ENCODE measurements at places on chromosomes 3 and 15.

GRCh38 chr3:45666757-45667431 is 22.3 kb upstream of the SACM1L start:
- H3K4me3 ChIP-seq = no peak overlapping the region
- H3K27me3 ChIP-seq = no peaks in the 10 kb centered on the region
- peaks cover 24% of the 10 kb centered on the region for H3K4me1 ChIP-seq
- peaks cover 39% of the 10 kb centered on the region for H3K36me3 ChIP-seq

DNA sequence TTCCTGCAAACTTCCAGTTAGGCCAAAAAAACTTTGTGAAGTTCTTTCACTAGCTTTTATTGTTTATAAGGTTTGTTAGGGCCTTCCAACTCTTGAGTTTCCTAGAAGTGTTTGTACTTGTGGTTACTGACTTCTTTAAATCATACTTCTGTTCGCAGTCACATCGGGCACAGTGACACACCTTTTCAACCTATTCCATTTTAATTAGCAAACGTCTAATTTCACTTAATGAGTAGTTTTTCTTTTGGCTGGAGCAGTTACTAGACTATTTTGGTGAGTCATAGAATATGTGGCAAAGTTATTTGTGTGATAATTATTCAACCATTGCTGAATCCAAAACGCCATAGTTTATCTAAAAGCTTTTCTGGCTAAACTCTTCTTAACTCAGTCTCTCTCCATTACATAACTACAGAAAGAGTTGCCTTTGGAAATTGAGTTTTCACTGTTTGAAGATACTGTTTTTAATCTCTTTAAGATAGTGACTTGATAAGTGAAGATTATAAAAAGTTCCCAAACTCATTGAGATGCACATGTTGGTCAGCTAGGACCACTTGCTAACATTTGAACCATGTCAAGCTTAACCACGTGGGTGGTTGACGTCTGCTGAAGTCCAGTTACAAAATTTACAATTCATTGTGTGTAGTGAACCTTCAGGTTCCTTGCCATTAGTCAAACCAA is 21.5 kb downstream of the CNOT10 start:
- H3K4me1 ChIP-seq = peaks cover 9% of the 10 kb centered on the region
- H3K4me3 ChIP-seq = no peak overlapping the region
- no peak overlapping the region for H3K27ac ChIP-seq
- no peaks in the 10 kb centered on the region for H3K27me3 ChIP-seq

DNA sequence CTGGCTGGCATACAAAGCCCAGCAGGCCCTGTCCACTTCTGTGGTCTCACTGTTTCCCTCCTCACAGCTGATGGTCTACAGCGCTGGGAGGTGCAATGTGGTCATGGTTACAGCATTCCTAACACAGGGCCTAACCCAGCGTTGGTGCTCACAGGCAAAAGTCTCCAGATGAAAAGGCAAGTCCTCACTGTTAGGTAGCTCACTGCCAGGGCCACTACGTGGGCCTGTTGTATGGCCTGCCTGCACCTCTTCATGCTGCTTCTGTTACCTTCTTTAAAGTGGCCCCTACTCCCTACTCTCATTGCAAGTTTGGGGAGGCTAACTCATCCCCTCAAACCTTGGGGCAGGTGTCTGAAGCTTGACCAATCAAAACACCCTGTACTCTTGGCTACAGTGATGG is 31.3 kb downstream of the CCDC13 start:
- no peak overlapping the region for H3K4me3 ChIP-seq
- no peak for DNase-seq
- no peaks in the 10 kb centered on the region for H3K27me3 ChIP-seq
- no peak overlapping the region for H3K27ac ChIP-seq
- peaks cover 1% of the 10 kb centered on the region for H3K36me3 ChIP-seq
- peaks cover 4% of the 10 kb centered on the region for H3K4me1 ChIP-seq

DNA sequence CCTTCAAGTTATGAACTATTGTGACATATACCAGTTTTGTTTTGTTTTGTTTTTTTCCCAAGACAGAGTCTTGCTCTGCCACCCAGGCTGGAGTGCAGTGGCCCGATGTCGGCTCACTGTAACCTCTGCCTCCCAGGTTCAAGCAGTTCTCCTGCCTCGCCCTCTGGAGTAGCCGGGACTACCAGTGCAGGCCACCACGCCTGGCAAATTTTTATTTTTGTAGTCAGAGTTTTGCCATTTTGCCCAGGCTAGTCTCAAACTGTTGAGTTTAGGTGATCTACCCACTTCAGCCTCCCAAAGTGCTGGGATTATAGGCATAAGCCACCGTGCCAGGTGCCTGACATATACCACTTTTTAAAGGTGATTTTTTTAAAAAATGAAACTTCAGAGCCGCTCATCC is 74.6 kb downstream of the ARRDC4 start:
- no peaks in the 10 kb centered on the region for H3K36me3 ChIP-seq
- DNase-seq = no peak
- H3K27ac ChIP-seq = no peak overlapping the region
- H3K4me3 ChIP-seq = no peak overlapping the region
- no peaks in the 10 kb centered on the region for H3K4me1 ChIP-seq

- DNase-seq = no peak
- no peaks in the 10 kb centered on the region for H3K36me3 ChIP-seq
- H3K27me3 ChIP-seq = peaks cover 16% of the 10 kb centered on the region
- no peaks in the 10 kb centered on the region for H3K4me1 ChIP-seq
- no peak overlapping the region for H3K4me3 ChIP-seq
These were observed 49.9 kb upstream of the RYK start for GRCh38 chr3:134300520-134300919.

DNA sequence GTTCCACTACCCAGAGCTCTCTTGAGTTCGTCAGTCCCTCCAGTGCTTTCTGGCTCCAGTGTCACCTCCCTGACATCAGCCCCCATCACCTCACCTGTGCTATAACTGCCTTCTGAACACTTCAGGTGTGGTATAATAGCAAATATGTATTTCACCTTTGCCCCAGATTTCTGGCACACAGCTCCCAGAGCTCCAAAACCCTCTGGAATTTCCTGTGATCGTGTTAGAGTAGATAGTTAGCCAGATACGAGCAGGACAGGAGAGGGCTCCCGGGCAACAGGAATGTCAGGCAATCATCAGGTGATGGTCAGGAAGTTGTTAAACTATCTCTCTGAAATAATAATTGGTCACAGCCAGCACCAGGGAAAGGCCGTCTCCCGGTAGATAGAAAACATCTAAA is 22.6 kb upstream of the LIMD1 start:
- H3K4me1 ChIP-seq = peaks cover 6% of the 10 kb centered on the region
- H3K36me3 ChIP-seq = no peaks in the 10 kb centered on the region
- H3K27ac ChIP-seq = no peak overlapping the region
- peaks cover 19% of the 10 kb centered on the region for H3K27me3 ChIP-seq
- no peak for DNase-seq

GRCh38 chr15:95470529-95470928 is 860.0 kb upstream of the NR2F2 start:
- H3K4me3 ChIP-seq = no peak overlapping the region
- DNase-seq = no peak
- H3K27me3 ChIP-seq = no peaks in the 10 kb centered on the region
- no peaks in the 10 kb centered on the region for H3K4me1 ChIP-seq

- DNase-seq = no peak
- H3K36me3 ChIP-seq = no peaks in the 10 kb centered on the region
- no peak overlapping the region for H3K27ac ChIP-seq
- H3K27me3 ChIP-seq = no peaks in the 10 kb centered on the region
These were observed 184.3 kb downstream of the PLCH1 start for GRCh38 chr3:155560594-155560993.

DNA sequence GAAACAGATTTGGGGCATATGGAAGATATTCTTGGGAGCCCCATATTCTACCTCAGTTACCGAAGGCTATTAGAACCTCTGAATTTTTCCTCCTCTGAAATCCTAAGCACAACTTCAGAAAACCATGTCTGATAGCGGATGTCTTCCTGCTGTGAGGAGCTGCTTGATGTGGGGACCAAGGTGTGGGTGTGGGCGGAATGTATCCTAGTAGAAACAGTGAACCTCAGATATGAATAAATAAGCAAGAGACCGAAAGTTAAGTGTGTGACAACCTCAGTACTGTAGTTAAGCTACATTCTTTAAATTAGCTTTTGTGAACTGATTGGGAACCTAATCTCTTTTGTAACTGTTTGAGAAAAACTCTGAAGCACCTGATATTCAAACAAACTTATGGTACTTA is 46.9 kb downstream of the SENP2 start:
- no peak overlapping the region for H3K4me3 ChIP-seq
- no peaks in the 10 kb centered on the region for H3K4me1 ChIP-seq
- H3K27me3 ChIP-seq = peaks cover 9% of the 10 kb centered on the region
- H3K27ac ChIP-seq = no peak overlapping the region

GRCh38 chr15:63258658-63259057 is 18.7 kb upstream of the APH1B start:
- no peak overlapping the region for H3K4me3 ChIP-seq
- no peak overlapping the region for H3K27ac ChIP-seq
- H3K36me3 ChIP-seq = peaks cover 65% of the 10 kb centered on the region
- peaks cover 16% of the 10 kb centered on the region for H3K4me1 ChIP-seq
- DNase-seq = no peak
- H3K27me3 ChIP-seq = no peaks in the 10 kb centered on the region

- no peak for DNase-seq
- H3K4me3 ChIP-seq = no peak overlapping the region
- H3K27ac ChIP-seq = no peak overlapping the region
- H3K36me3 ChIP-seq = peaks cover 11% of the 10 kb centered on the region
- H3K4me1 ChIP-seq = no peaks in the 10 kb centered on the region
These were observed 89.0 kb downstream of the GHSR start for GRCh38 chr3:172359231-172359630.

Data from central memory CD8-positive, alpha-beta T cell (primary cell).